ENCODE measurements at places on chromosomes 3 and 15. TPM values are rescaled to one million over a fixed set of nuclear protein-coding genes. Genes with fewer than 3 reads are reported as not detected.

The VIPR1 gene
- total RNA-seq = 3.4 TPM

The SKOR1 gene
- total RNA-seq = 0.29 TPM

The UCN2 gene
- total RNA-seq = 0.29 TPM

The EAF1 gene
- 17.3 TPM for total RNA-seq

The HEXA gene
- total RNA-seq = 94.1 TPM

The IQCF5 gene
- not detected for total RNA-seq

The C15orf61 gene
- 8.6 TPM for total RNA-seq

The POPDC2 gene
- total RNA-seq = 10.5 TPM

The CSTA gene
- total RNA-seq = 2.0 TPM
